ENCODE measurements at places on chromosomes 16 and 17.

- DNase-seq, result no peak
Observed at GRCh38 chr16:3074860-3075522, 9.6 kb downstream of the IL32 start.

DNA sequence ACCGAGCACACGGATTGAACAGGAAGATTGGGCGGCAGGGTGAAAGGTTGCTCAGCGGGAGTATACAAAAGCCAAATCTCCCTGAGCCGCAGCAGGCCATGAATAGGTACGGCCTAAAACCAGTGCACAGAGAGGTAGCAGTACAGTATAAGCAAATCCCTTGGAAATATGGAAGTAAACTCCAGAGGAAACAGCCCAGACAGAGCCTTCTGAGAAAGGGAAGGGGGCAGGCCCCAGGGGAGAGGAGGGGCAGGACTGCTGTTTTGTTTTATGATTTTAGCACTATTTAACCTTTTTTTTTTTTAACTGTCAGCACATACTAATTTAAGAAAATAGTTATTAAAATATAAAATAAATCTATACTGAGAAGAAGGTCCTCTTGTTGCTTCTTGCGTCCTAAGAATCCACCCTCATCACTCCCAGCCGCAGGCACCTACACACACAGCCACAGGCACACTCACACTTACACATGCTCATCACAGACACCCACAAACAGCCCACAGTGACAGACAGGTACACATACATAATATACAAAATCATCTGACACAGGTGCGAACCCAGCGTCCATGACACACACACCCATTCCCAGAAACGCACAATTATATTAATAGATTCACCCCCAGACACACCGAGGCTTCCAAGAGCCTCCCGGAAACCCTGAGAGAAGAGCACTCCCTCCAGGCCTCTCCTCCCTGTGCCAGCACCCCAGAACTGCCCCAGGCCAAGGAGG lies 12.8 kb downstream of the PLXDC1 start:
- DNase-seq, result no peak

- no peak for DNase-seq
Observed at GRCh38 chr17:33451221-33451620, 158.1 kb upstream of the ASIC2 start.

GRCh38 chr17:80114758-80115157 lies 13.4 kb downstream of the GAA start:
- DNase-seq, result no peak

GRCh38 chr16:2226245-2226793 lies 2.9 kb downstream of the E4F1 start:
- DNase-seq, result no peak

DNA sequence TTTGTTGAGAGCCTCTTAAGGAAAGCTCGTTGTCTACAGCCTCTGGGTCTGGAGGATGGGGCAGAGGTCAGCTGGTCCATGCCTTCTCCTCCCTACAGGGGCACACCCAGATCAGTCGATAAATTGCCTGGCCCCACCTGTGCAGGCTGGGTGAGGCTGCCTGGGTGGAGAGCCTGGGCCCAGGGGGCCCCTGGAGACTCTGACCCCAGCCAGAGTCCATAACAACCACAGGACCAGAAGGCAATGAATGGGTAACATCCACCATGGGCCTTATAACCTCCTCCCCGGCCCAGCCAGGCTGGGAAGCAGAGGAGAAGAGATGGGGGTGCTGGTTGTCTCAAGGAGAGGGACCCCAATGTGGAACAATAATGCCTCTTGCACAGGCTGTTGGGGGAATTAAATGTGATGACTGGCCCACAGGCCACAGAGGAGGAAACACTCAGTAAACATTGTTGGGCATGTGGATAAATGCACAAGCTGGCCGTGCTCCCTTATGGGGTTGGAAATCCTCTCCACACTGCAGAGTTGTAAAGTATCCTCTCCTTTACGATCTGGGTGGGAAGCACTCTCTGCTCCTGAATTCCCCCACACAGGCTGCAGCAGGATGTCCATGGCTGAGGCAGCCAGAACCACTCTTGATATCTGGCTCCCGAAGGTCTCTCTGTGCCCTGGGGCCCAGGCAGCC lies 56.7 kb upstream of the TOB1 start:
- DNase-seq, result no peak

- no peak for DNase-seq
Observed at GRCh38 chr16:81004646-81005353, 1.9 kb downstream of the CMC2 start.

GRCh38 chr17:13994050-13994449 lies 75.3 kb upstream of the COX10 start:
- DNase-seq, result no peak

DNA sequence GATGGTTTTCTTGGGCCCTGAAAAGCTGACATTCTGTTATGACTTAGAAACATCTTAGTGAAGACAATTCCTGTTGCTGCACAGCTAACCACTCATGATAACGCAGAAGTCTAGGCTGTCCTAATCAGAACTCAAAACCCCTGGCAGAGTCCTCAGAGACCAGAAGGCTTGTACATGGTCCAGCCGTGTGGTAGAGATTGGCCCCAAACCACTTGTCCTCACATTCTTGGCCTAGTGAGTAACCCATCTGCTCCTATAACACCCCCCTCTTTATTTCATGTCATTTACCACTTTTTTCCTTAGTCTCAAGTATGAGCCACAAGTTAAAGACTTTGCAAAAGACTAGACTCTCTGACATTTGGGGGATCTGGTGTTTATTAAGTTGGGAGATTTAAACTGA lies 116.5 kb upstream of the ADAMTS18 start:
- no peak for DNase-seq

DNA sequence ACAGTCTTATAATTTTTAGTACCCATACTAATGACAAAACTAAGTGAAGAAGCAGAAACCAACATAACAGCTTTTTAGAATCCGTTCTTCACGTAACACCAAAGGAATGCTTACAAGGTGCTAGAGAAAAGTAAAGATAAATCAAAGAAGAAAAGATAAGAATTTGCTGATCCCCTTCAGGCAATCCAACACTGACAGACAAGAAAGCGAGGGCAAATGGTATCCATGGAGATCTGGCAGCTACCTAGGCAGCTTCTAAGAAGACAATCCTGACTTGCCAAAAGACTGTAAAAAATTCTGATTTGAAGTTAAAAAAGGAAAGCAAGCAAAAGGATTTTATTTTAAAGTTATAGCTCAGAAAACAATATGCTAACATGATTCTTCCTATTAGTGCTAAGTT lies 14.6 kb downstream of the BBS2 start:
- DNase-seq, result no peak

GRCh38 chr17:2025622-2026309 lies 632 bp upstream of the RTN4RL1 start:
- DNase-seq, result no peak

DNA sequence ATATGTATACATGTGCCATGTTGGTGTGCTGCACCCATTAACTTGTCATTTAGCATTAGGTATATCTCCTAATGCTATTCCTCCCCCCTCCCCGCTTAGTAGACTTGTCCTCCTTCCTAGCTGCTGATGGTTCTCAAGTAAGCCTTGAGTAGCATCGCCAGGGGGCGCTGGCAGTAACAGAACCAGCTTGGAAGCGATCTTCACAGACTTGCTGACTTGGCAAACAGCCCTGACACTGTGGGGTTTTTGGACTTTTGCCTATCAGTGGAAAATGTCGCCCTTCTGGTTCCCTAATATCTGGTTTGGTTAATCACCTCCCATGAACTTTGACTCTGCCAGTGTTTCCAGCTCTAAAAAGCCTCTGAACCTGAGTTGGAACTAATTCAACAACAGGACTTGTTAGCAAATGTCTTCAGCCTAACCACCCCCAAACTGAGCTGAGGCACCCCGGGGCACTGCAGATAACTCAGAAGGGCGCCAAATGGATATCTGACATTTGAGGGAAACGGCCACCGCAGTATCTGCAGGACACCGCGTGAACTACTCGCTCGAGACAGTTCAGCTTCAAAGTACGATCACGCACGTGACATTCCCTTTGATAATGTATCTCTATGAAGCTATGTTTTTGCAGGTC lies 15.4 kb upstream of the SPATA32 start:
- peak; percentile 87 for DNase-seq

GRCh38 chr17:31089471-31089870 lies 5.3 kb upstream of the NF1 start:
- DNase-seq, result no peak

DNA sequence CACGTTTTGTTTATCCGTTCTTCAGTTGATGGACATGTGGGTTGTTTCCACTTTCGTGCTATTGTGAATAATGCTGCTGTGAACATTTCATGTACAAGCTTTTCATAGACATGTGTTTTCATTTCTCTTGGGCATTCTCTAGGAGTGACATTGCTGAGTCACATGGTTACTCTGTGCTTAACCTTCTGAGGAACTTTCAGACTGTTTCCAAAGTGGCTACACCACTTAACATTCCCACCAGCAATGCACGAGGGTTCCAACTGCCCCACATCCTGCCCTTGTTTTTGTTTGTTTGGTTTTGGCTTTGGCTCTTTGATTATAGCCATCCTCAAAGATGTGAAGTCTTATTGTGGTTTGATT lies 14.2 kb upstream of the PEMT start:
- DNase-seq, result no peak

- DNase-seq, result no peak
Observed at GRCh38 chr17:50372222-50372757, 694 bp downstream of the MRPL27 start.

Data from stimulated activated CD8-positive, alpha-beta memory T cell treated with anti-CD3 and anti-CD28 coated beads, Interleukin-4, amount 100 ng/mL, for 4 hours (primary cell).